Lower lobe of right lung (tissue), 2 donors: ENCODE measurements at places on chromosomes 11 and 22. TPM values are rescaled to one million over a fixed set of nuclear protein-coding genes. Genes with fewer than 3 reads are reported as not detected.
A peak's percentile ranks its signal among the peaks of the same experiment; 100 is the strongest.

RAB39A gene
- total RNA-seq: 3.1 TPM

TMPRSS4 gene
- total RNA-seq: 7.9 TPM

CRYBB2 gene
- total RNA-seq: not detected

GGT5 gene
- total RNA-seq: 29.4 TPM

GAL3ST3 gene
- total RNA-seq: not detected

OR52K2 gene
- 0.47 TPM for total RNA-seq

SEC14L6 gene
- total RNA-seq: 14.8 TPM

NPAS4 gene
- total RNA-seq: not detected

DNA sequence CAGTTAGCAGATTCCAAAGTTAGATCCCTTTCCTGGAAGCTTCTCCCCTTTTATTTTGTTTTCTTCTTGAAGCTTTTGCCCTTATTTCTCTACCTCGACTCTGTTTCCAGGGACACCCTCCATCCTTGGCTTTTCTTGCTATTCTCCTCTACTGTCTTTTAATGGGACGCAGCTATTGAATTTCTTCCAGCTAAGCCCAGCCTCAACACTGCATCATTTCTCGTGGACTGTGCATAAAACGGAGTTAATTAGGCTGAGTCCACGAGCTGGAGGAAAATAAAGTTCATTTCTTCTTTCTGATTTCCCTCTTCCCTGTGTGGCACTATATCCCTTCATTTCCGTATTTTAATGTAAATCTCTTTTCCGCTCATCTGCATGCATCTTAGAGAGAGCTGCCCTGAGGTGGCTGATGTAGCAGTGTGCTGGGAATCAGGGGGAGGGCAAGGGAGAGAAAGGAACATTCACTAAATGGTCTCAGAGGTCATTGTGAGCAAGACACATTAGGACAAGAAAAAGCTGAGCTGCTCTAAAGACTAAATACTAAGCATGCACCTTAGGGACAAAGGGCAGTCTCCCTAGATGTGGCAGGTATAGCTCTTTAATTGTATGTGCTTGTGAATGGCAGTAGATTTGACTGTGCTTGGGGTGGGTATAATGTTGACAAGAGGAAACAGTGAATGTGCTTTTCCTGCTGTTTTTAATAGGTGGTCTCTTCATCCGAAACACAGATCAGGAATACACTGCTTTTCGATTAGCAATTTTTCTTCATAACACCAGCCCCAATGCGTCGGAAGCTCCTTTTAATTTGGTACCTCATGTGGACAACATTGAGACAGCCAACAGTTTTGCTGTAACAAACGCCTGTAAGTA, 1.9 kb downstream of the GRIA4 start:
- peaks cover 32% of the 10 kb centered on the region for H3K27me3 ChIP-seq
- H3K36me3 ChIP-seq: no peaks in the 10 kb centered on the region
- DNase-seq: no peak
- peaks cover 24% of the 10 kb centered on the region for H3K4me1 ChIP-seq

GRCh38 chr11:8283465-8284230, 20.0 kb upstream of the LMO1 start:
- H3K36me3 ChIP-seq: no peaks in the 10 kb centered on the region
- H3K27ac ChIP-seq: no peak overlapping the region
- peaks cover 2% of the 10 kb centered on the region for H3K27me3 ChIP-seq
- peaks cover 12% of the 10 kb centered on the region for H3K4me1 ChIP-seq
- peak overlapping the region; percentile 41 for H3K4me3 ChIP-seq

- H3K36me3 ChIP-seq: no peaks in the 10 kb centered on the region
- H3K27ac ChIP-seq: no peak overlapping the region
- H3K4me3 ChIP-seq: no peak overlapping the region
- no peaks in the 10 kb centered on the region for H3K27me3 ChIP-seq
- no peaks in the 10 kb centered on the region for H3K4me1 ChIP-seq
These were observed 98.8 kb upstream of the CD82 start for GRCh38 chr11:44466531-44467205.

GRCh38 chr11:93239966-93240365, 42.2 kb upstream of the SLC36A4 start:
- no peaks in the 10 kb centered on the region for H3K27me3 ChIP-seq
- no peak for DNase-seq
- H3K36me3 ChIP-seq: no peaks in the 10 kb centered on the region
- no peaks in the 10 kb centered on the region for H3K4me1 ChIP-seq

GRCh38 chr11:119709638-119710346, 19.2 kb downstream of the NECTIN1 start:
- no peaks in the 10 kb centered on the region for H3K36me3 ChIP-seq
- no peak overlapping the region for H3K27ac ChIP-seq
- DNase-seq: no peak
- no peak overlapping the region for H3K4me3 ChIP-seq

DNA sequence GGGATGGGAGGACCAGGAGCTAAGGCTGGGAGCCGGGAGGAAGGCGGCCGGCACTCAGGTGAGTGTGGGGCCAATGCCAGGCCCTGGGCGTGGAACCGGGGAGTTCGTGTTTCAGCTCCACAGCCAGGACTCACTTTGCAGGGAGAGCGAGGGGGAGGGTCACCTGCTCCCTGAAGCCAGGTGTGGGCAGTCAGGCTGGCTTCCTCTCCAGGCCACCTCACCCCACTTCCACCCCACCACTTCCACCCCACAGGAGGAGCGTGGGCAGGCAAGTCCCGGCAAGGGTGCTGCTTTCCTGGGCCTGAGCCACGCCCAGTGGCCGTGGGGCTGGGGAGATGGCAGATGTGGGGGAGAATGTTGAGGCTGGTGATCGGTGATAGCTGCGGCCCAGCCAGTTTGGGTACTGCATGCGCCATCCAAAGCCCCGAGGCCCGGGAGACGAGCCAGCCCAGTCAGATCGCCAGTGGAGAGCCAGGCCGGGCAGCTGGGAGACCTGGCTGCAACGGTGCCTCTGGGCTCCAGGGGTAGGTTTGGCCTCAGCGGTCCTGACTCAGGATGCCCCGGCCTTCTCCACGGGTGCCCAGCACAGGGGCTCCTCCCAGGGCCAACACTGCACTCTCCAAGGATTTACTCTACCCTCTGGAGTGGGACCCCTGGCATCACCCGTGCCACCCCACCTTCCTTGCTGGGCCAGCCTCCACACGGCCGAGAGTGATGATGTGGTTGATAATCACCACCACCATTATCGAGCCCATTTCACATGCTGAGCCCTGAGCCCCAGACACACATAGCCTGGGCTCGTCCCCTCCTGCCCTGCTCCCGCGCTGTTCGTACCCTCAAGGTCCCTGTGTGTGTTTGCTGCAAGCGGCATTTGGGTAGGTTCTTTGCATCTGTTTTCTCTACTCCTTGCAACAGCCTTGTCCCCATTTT, 93.8 kb downstream of the WNT7B start:
- H3K4me3 ChIP-seq: no peak overlapping the region
- H3K27ac ChIP-seq: no peak overlapping the region
- DNase-seq: peak; percentile 42
- peaks cover 67% of the 10 kb centered on the region for H3K27me3 ChIP-seq
- H3K4me1 ChIP-seq: peaks cover 6% of the 10 kb centered on the region
- H3K36me3 ChIP-seq: no peaks in the 10 kb centered on the region

DNA sequence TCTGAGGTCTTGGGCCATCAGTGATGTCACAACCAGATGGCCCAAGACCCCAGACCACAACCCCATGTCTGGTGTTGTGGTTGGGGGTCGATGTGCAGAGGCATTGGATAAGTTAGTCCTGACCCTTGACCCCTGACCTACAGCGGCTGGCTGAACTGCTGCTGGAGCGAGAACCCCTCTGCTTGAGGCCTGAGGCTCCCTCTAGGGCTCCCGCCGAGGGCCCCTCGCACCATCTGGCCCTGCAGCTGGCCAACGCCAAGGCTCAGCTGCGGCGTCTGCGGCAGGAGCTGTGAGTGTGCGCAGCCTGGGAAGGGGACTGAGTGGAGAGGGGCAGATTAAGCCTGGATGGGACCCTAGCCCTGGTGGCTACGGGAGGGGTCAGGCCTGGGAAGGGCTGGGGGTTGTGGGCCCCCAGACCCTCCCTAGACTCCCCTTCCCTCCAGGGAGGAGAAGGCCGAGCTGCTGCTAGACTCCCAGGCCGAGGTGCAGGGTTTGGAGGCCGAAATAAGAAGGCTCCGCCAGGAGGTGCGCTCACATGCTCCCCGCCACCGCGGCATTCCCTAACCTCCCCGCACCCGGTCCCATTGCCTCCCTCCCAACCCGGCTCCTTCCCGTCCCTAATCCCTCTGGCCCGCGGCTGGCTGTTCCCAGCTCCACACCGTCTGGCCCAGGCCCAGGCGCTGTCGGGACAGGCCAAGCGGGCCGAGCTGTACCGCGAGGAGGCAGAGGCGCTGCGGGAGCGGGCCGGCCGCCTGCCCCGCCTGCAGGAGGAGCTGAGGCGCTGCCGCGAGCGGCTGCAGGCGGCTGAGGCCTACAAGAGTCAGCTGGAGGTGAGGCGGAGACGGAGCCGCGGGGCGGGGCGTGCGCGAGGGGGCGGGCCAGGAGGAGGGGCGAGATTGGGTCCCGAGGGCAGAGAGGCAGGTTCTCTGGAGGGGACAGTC, 2.1 kb downstream of the CCDC88B start:
- peaks cover 31% of the 10 kb centered on the region for H3K4me1 ChIP-seq
- no peaks in the 10 kb centered on the region for H3K27me3 ChIP-seq
- H3K36me3 ChIP-seq: peaks cover 15% of the 10 kb centered on the region
- H3K27ac ChIP-seq: peak overlapping the region; percentile 76
- DNase-seq: peak; percentile 94

DNA sequence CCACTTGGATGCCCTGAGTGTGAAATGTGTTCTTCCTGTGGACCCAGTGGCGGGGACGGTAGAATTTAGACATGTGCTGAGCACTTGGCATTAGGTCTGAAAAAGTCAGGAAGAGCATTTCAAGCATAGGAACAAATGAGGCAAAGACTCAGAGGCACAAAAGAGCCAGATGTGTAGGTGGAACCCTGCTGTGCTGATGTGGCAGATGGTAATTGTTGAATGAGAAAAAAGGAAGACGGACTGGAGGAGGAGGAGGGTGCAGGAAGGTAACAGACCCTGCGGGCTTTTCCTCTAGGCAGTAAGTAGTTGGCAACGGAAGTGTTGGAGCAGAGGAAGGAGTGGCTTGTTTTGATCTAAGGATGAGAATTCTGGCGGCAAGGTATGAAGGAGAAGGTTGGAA, 985.8 kb downstream of the TBC1D22A start:
- no peaks in the 10 kb centered on the region for H3K36me3 ChIP-seq
- H3K27me3 ChIP-seq: peaks cover 20% of the 10 kb centered on the region
- no peak overlapping the region for H3K4me3 ChIP-seq
- DNase-seq: no peak

- H3K27ac ChIP-seq: no peak overlapping the region
- H3K27me3 ChIP-seq: no peaks in the 10 kb centered on the region
- H3K4me1 ChIP-seq: no peaks in the 10 kb centered on the region
These were observed 108.9 kb upstream of the SORL1-AS1 start for GRCh38 chr11:121561716-121562115.

DNA sequence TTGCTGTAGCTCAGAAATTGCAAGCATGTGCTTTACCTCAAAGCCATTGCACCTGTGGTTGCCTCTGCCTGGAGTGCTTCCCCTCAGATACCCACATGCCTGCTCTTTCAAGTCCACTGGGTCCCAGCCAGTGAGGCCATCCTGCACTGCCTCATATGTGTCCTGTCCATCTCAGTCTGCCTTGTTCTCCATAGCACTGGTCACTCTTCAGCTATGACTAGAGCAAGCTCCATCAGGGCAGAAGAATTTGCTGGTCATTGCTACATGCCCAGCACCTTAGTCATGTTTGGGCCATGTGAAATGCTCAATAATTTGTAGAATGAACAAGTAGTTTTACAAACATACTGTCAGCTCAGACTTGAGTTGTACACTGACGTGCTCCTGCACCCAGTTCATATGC, 64.4 kb upstream of the HORMAD2 start:
- no peak overlapping the region for H3K4me3 ChIP-seq
- H3K27ac ChIP-seq: no peak overlapping the region
- no peaks in the 10 kb centered on the region for H3K27me3 ChIP-seq
- H3K36me3 ChIP-seq: peaks cover 98% of the 10 kb centered on the region

- H3K4me3 ChIP-seq: no peak overlapping the region
- H3K36me3 ChIP-seq: no peaks in the 10 kb centered on the region
- no peak overlapping the region for H3K27ac ChIP-seq
- no peaks in the 10 kb centered on the region for H3K27me3 ChIP-seq
- no peak for DNase-seq
These were observed 71.8 kb downstream of the GGTLC2 start for GRCh38 chr22:22716136-22716665.

- H3K27ac ChIP-seq: no peak overlapping the region
- no peak for DNase-seq
- H3K4me1 ChIP-seq: peaks cover 47% of the 10 kb centered on the region
- no peak overlapping the region for H3K4me3 ChIP-seq
These were observed 8.3 kb downstream of the CLCF1 start for GRCh38 chr11:67364783-67365722.

- no peak for DNase-seq
- H3K4me3 ChIP-seq: no peak overlapping the region
- no peak overlapping the region for H3K27ac ChIP-seq
- peaks cover 40% of the 10 kb centered on the region for H3K36me3 ChIP-seq
- H3K27me3 ChIP-seq: no peaks in the 10 kb centered on the region
These were observed 22.8 kb upstream of the SLC25A18 start for GRCh38 chr22:17540481-17540880.

- DNase-seq: no peak
- no peak overlapping the region for H3K4me3 ChIP-seq
- H3K27ac ChIP-seq: no peak overlapping the region
- H3K27me3 ChIP-seq: no peaks in the 10 kb centered on the region
- peaks cover 78% of the 10 kb centered on the region for H3K36me3 ChIP-seq
These were observed 5.3 kb downstream of the ATG2A start for GRCh38 chr11:64911689-64912088.

DNA sequence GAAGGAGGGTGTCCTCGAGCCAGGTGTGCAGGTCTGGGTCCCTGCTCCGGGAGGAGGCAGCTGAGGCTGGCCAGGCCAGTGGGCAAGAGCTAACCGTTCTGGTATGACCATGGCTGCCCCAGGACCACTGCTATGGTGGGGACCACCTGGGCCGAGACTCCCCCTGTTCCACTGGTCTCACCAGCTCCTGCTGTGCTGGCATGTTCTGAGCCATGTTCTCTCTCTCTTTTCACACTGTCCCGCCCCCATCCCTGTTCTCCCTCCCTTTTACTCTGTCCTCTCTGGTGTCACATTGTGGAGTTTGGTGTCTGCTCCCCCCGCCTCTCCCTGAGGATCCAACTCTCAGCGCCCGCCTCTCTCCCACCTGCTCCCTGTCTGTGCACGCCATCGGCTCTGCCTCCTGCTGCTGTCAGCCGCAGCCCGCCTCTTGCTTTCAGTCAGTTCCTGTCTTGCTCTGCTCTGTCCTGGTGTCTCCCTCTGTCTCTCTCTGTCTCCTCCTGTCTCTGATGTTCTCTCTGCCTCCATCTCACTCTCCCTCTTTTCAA, 66.4 kb downstream of the LRRC32 start:
- H3K36me3 ChIP-seq: no peaks in the 10 kb centered on the region
- peaks cover 38% of the 10 kb centered on the region for H3K4me1 ChIP-seq
- no peak overlapping the region for H3K4me3 ChIP-seq
- no peaks in the 10 kb centered on the region for H3K27me3 ChIP-seq
- no peak for DNase-seq

DNA sequence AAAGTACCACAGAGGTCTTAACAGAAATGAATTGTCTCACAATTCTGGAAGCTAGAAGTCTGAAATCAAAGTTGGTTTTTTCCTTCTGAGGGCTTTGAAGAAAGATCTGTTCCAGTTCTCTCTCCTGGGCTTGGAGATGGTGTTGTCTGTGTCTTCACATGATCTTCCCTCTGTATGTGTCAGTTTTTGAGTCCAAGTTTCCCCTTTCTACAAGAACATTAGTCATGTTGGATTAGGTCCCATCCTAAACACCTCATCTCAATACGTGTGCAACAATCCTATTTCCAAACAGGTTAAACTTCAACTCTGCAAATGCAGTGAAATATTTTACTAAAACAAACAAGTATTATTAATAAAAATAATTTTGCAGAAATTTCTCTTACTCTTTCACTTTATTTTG, 3.1 kb upstream of the PTS start:
- H3K27me3 ChIP-seq: no peaks in the 10 kb centered on the region
- no peak overlapping the region for H3K27ac ChIP-seq
- H3K36me3 ChIP-seq: no peaks in the 10 kb centered on the region
- H3K4me1 ChIP-seq: peaks cover 21% of the 10 kb centered on the region
